Fibroblast of skin of left biceps (primary cell): ENCODE measurements at places on chromosomes 12 and 14.

DNA sequence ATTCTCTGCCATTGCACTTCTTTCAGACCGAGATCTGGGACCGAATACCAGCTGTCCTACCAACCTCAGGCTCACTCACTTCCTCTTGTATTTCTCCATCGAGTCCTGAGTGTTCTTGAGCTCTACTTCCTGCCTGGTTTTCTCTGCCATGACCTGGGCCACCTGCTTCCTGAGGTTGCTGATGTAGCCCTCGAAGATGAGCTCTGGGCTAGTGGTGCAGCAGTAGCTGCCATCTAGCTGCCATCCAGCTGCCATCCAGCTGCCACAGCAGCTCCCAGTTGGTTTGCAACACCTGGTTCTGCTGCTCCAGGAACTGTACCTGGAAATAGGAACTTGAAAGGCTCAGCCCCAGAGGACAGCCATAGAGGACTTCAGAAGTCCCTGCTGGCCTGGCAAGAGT lies 15.0 kb upstream of the KRT73 start:
- DNase-seq, result no peak

- no peak for DNase-seq
These were observed 15.6 kb downstream of the ZNF839 start for GRCh38 chr14:102335163-102335562.

GRCh38 chr12:12156828-12157227 lies 86.1 kb downstream of the BCL2L14 start:
- DNase-seq, result no peak

GRCh38 chr12:125003021-125003420 lies 9.6 kb downstream of the BRI3BP start:
- DNase-seq, result no peak

DNA sequence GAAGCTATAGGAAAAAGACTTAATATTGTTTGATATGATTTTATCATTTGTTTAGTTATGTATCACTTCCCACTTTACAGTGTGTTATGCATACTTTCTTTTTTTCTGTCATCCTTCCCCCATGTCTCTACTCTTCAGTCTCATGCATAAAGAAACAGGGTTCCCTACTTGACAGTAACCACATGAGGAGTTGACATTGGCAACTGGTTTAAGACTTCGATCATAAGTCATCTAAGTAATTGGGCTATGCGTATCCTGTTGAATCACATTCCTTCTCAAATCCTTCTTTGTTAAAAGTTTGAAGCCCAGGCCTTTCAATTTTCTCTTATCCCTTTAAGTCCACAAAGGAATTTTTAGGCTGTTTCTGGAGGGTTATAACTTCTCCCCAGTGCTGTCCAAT lies 358.7 kb downstream of the RAD51B start:
- no peak for DNase-seq

DNA sequence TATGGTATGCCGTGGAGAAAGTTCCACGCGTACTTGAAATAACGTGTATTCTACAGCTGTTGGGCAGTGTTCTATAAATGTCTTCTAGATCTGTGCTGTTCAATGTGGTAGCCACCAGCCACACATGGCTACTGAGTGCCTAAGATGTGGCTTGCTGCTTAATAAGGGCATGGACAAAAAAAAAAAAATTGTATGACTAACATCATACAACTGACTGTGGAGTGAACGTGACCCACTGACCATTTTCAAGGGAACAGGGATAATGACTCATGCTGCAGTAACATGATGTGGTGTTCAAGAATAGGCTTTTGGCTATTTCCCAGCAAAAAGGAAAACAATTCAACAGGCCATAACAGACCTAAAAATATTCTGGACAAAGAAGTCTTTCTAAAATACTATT lies 13.0 kb downstream of the ATG14 start:
- peak; percentile 83 for DNase-seq

DNA sequence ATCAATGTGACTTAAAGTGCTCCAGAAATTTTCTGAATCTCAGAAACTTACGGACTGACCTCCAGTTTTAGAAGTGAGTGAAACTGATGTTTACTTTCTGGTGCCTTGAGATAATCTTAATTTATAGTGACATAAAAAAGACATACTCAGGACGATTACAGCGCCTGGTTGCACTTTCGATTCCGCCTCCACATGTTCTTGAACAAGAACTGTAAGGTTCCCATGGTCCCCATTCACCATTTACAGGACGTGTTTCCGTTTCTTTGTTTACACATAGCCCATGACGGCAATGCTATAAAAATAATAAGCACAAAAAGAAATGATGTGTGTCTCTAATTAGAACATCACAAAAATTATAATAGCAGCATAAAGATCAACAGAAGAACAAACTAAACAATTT lies 98.2 kb downstream of the ADAMTS20 start:
- no peak for DNase-seq

DNA sequence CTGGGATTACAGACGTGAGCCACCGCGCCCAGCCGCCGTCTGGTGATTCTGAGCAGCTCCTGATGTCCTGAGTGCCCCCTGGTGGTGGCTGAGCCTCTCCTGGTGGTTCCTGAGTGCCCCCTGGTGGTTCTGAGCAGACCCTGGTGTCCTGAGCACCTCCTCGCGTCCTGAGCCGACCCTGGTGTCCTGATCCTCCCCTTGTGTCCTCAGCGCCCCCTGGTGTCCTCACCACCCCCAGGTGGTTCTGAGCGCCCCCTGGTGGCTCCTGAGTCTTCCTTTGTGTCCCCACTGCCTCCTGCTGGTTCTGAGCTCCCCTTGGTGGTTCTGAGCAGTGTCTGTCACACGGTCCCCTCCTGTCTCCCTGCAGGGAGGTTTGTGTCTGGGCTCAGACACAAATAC lies 1304.9 kb downstream of the TMEM121 start:
- no peak for DNase-seq

GRCh38 chr14:50020799-50021198 lies 95.6 kb downstream of the VCPKMT start:
- no peak for DNase-seq

GRCh38 chr12:111296906-111297463 lies 71.9 kb downstream of the PHETA1 start:
- DNase-seq, result no peak

DNA sequence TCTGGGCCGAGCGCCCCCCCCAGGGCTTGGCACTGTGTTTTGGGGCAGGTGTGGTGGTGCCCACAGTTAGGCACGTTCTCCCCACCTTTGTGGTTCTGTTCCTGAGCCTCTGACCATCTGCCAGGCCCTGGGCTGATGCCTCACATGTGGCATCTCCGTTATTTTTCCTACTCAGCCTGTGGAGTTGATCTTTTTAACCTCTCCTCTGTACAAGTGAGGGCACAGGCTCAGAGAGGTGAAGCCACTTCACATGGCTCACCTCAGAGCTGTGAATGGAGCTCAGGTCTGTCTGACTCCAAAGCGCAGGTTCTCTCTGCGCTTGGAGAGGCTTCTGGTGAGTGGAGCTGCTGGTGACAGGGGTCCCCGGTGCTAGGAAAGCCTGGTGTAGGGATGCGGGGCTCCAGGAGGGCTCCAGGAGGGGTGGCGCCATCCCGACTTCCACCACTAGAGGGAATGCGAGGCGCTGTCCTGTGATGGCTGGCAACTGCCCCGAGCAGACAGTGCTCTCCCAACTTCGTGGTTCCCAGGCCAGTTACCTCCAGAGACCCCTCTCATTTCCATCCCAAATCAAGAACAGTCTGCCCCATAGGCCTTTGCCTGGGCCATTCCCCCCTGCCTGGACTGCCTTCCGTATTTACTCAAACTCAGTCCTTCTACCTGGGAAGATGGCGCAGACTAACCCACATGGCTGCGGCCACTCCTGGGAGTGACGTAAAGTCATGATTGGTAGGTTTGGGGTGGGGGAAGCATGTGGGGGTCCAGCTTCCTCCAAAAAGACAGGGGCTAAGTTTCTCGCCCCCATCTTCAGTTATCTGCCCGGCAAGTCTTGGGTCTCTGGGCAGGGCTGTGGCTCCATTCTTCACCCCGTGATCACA lies 9.9 kb downstream of the BCL7A start:
- no peak for DNase-seq

DNA sequence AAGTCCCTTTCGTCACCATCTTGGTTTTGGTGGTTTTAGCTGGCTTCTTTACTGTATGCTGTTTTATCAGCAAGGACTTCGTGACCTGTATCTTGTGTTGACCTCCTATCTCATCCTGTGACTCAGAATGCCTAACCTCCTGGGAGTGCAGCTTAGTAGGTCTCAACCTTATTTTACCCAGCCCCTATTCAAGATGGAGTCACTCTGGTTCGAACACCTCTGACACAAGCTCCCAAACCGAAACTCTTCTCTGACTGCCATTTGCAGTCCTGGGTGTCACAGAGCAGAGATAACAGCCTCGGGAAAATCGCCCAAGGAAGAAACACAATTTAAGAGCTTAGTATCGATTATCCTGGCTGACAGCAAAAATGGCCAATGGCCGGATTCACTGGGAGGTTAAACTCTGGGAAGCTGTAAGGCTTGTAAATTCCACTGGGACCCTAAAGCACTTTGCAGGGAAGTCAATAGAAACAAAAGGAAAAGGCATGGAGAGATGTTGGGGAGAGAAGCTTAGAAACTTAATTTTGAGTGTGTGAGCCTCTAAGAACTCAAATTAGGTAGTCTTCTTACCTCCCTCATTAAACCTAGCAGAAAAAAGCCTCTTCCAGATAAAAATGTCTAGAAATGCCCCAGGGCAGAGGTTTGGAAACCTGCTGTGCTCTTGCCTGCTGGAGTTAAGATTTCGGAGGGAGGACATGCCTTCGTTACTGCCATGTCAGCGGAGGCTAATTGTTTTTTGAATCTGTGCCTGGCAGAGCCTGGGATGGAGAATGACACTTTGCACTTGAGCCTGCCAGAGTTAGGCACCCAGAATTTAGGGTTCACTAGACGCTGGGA lies 56.5 kb upstream of the RPH3A start:
- DNase-seq, result no peak

DNA sequence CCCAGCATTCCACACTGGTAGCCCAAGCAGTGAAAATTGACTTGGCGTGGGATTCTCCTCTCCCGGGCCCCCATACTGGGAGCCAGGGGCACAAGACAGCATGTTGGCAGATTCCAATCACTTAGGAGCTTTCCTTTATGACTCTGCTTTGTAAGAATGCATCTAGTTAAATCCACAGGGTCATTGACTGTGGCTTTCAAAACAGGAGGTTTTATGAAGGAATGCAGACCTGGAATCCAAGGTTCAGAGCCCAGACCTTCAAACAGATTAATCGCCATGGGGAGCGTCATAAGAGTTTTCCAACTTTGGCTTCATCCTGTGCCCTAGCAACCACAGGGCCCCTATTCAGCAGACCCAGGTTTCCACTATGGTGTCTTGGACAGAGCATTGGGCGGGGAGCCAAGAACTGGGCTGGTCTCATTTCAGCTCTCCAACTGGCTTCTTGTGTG lies 76.4 kb upstream of the RMST start:
- no peak for DNase-seq

DNA sequence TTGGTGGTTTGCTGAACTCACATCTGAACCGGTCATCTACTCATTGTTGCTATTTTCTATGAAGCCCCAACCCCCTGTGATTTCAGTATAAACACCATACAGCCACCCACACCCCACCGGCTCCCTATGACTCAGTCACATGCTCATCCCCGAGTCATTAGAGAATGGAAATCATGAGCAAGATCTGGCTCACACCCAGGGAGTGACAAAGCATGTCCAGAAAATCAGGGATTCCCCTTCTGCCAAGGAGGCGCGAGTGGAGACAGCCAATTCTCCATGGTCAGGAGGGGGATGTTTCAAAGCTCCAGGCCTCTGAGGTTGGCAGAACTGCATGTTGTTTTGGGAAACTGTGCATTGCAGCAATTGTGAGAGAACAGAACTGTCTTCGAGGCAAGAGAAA lies 657.5 kb upstream of the TBX3 start:
- peak; percentile 94 for DNase-seq

DNA sequence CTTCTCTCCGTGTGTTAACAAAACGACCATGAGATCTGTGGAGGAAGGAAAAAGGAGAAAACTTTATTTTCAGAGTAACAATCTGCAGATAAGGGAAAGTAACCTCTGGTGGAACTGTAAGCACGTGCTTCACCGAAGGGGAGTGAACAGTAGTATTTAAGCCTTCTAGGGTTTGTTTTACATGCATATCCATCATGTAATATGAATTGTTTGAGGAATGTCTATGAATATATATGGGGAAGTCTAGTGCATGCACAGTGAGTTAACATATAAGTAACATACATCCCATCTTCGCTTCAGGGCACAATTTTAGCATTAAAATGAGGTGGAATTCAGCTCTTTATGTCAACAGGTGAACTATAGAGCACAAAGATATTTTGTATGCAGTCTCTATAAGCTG lies 101.1 kb downstream of the FUT8 start:
- DNase-seq, result no peak

DNA sequence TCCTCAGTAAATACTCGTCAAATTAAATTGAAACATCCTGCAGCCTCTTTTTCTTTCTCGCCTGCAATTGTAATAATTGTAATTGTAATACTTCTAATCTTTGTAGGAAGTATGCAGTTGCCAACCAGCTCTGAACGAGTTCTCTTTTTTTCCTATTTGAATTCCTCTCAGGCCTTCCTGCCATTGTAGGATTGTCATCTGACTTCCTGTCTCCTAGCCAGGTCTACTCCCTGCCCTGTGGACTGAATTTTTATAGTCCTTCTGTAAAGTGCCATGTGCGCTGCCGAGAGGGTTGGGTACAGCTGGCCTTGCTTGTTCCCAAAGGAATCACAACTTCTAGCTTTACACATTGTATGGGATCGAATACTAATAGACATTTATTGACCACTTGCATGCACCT lies 183.3 kb downstream of the SSPN start:
- DNase-seq, result no peak

DNA sequence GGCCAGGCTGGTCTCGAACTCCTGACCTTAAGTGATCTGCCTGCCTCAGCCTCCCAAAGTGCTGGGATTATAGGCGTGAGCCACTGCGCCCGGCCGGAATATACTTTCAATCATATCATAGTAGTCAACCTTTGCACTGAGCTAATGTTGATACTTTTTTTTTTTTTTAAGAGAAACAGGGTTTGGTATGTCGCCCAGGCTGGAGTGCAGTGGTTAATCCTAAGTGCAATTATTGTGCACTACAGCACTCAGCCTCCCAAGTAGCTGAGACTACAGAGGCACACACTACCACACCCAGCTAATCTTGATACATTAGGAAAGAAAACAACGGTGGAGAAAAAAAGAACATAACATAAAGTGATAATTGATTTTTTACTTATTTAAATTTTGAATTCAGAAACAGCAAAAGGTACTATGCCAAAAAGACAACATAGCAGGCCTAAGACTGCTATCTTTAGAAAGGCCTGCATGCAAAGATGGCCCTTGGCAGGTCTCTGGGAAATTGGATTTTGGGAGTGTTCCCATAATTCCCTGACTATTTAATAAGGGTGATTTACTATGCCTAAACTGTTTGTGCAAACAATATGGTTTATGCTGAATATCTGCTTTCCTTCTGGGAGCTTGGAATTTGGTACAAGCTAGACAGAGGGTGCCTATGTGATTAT lies 15.5 kb downstream of the BTBD7 start:
- no peak for DNase-seq
